ENCODE measurements at places on chromosomes 1 and 21. TPM values are rescaled to one million over a fixed set of nuclear protein-coding genes. Genes with fewer than 3 reads are reported as not detected.

TNFRSF18 gene
- total RNA-seq = 1.6 TPM

S100A2 gene
- not detected for total RNA-seq

LYPD8 gene
- total RNA-seq = not detected

DNA sequence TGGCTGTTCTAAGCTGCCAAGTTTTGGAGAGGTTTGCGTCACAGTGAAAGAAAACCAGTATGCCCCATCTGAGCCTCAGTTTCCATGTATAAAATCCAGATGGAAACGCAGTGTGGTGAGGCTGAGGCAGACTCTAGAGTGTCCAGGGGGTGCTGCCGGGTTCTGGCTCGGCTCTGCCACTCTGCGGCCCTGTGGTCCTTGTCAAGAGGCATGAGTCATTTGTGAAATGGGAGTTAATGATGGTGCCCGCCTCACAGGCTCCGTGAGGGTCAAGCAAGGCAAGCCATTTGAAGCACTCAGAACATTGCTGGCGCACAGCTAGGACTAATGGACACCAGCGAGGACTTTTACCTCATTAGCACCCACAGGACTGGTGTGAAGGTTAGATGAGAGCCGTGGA, 214.3 kb downstream of the PTPRU start:
- H3K4me3 ChIP-seq = no peak overlapping the region
- peaks cover under 1% of the 10 kb centered on the region for H3K27me3 ChIP-seq
- no peak for DNase-seq
- H3K4me1 ChIP-seq = no peaks in the 10 kb centered on the region

- H3K27ac ChIP-seq = no peak overlapping the region
- H3K4me1 ChIP-seq = peaks cover 28% of the 10 kb centered on the region
- H3K4me3 ChIP-seq = peak overlapping the region; percentile 75
- no peaks in the 10 kb centered on the region for H3K36me3 ChIP-seq
- no peaks in the 10 kb centered on the region for H3K27me3 ChIP-seq
Measured at GRCh38 chr21:42089093-42089631, 18.0 kb downstream of the UMODL1 start.

ADAMTS5 gene
- not detected for total RNA-seq

NFIA gene
- total RNA-seq = 6.3 TPM

DNA sequence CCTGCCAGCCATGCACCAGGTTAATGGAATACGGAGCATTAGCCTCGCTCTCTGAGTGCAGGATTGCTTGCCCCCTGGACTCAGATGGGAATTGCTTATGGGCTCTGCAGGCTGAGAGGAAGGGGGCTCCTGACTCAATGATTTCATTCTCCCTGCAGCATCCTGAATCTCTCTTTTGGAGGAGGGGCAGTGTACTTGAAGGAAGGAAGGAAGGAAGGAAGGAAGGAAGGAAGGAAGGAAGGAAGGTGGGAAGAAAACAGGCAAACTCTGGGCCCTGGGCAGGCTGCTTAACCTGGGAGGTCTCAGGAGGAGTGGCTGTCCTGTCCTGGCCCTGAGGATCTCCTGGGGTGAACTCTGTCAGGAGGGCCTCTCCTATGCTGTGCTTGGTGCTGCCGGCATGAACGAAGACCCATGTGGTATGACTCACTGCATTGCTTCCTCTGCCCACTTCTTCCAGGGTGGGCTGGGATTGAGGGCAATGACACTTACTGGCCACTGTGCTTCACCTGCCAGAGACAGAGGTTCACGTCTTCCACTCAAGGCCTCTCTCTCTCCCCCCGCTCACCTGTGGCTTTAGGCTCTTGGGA, 257.1 kb upstream of the CSF3R start:
- H3K4me3 ChIP-seq = no peak overlapping the region
- no peak overlapping the region for H3K27ac ChIP-seq
- DNase-seq = no peak
- H3K27me3 ChIP-seq = peaks cover 41% of the 10 kb centered on the region
- no peaks in the 10 kb centered on the region for H3K36me3 ChIP-seq
- H3K4me1 ChIP-seq = peaks cover 1% of the 10 kb centered on the region

CPTP gene
- total RNA-seq = 25.5 TPM
